ENCODE measurements at places on chromosomes 11 and 22.

DNA sequence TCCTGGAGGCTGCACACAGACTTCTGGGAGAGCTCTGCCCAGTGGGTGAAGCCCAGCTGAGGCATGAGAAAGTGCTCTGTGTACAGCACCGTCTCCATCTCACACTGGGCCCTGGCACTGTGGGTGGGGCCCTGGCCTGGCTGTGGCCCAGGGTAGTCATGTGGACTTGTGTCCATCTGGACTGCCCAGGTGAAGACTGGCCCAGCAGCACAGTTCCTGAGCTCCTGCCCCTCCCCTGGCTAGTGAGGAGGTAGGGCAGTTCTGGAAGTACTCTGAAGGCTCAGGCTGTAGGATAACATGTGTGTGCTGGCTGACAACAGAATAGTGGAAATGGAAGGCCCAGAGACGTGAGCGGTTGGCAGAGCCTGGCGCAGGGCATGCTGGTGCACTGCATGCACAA is 35.4 kb downstream of the RSPH14 start:
- DNase-seq, result no peak

DNA sequence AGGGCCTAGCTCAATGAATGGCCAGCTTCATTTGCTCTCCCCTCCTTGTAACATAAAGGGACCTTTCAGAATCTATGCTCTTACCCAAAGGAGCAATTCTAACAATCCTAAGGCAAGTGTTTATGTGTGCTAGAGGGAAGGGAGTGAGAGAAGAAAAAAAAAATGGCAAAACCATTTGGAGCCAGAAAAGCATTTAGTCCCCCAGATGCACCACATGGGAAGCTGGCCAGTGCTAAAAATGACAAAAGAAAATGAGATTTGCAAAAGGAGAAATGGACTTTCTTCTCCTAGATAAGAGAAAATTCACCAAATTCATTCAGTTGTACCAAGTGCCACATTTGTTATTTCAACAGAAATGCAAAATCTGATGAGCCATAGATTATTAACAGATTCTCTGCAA is 52.8 kb downstream of the SERGEF start:
- DNase-seq, result no peak

- no peak for DNase-seq
Observed at GRCh38 chr11:118397448-118397847, 4.0 kb upstream of the ATP5MG start.

GRCh38 chr11:61540528-61540927 is 32.0 kb downstream of the LRRC10B start:
- DNase-seq, result no peak

- DNase-seq, result peak; percentile 38
Observed at GRCh38 chr22:47032091-47032943, 269.9 kb downstream of the TBC1D22A start.

DNA sequence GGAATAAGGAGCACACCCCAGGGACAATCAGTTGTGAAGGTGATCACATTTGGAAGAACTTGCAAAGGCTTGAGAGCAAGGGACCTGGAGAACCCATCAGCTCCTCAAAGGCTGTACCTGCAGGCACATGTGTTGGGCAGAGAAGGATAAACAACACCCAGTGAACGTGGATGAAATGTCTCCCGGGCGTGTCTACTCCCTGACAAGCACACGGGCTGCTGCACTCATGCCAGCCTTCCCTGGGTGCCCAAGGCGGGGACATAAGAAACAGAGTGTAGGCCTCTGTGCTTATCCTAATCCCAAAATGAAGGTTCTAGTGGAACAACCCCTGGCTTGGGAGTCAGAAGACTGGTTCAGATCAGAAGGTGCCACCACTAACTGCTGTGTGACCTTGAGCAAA is 46.7 kb downstream of the DSCAML1 start:
- no peak for DNase-seq

GRCh38 chr11:78664636-78665035 is 90.0 kb upstream of the NARS2 start:
- DNase-seq, result no peak

DNA sequence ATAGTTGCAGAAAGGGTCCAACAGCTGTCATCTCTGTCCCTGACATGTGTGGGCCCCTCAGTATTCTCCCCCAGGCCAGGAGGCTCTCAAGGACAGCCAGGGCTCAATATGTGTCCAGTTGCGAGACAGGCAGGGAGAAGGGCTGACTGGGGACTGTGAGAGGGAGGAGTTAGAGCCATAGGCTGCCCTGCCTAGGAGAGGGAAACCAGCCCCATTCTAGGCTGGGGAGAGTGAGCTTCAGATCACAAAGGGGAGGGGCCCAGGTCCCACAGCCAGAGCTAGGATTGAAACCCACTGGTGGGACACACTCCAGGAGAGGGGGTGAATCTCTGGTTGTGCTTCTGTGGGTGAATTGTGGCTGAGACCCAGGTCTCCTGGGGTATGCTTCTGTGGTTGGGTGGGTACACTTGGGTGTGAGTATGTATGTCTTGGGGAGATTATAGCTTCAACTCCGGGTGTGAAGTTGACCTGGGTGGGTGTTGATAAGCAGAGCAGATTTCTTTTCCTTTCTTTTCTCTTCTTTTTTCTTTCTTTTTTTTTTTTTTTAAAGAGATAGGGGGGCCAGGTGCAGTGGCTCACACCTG is 2.1 kb upstream of the CARNS1 start:
- no peak for DNase-seq

GRCh38 chr11:11966826-11967668 is 41.4 kb downstream of the DKK3 start:
- DNase-seq, result peak; percentile 55

DNA sequence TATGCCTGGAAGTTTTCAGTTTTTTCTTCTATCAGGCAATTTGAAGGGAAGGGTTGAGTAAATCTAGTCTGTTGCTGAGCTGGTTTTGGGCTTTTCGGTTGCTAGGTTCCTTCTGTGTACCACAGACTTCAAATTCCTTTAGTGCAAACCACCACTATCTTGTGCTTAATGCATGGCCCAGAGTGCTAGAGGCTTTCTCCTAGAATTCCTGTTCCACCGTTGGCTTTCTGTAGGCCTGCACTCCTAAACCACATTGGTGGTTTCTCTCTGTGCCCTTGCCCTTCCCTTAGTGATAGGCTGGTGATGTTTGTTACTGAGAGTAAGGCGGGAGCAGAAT is 47.1 kb upstream of the CTSC start:
- no peak for DNase-seq

GRCh38 chr11:109730669-109731068 is 308.7 kb downstream of the C11orf87 start:
- no peak for DNase-seq

DNA sequence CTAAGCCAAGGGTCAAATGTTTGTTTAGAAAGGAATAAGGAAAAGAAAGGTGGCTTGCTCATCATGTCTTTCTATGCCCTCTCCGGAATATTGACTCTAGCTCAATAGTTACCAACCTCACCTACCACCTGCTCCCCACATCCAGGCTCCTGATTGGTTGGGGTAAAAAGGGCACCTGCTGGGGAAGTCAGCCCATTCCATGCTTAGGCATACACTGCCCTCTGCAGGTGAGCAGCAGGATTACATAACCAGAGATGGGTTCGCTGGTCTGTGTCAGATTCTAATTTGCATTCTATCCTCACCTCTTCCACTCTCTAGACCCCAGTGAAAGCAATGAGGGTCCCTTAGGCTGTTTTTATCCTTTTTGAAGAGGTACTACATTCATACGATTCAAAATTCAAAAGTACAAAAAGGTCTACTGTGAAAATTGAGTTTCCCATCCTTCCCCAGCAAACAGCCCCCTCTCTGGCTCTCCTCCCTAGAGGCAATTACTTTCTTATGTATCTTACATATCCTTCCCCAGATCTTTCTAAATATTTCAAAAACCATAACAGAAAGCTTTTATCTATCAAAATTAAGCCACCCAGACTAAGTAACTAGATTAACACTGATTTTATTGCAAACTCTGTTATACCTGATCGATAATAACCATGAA is 98.0 kb upstream of the ASPHD2 start:
- peak; percentile 55 for DNase-seq

DNA sequence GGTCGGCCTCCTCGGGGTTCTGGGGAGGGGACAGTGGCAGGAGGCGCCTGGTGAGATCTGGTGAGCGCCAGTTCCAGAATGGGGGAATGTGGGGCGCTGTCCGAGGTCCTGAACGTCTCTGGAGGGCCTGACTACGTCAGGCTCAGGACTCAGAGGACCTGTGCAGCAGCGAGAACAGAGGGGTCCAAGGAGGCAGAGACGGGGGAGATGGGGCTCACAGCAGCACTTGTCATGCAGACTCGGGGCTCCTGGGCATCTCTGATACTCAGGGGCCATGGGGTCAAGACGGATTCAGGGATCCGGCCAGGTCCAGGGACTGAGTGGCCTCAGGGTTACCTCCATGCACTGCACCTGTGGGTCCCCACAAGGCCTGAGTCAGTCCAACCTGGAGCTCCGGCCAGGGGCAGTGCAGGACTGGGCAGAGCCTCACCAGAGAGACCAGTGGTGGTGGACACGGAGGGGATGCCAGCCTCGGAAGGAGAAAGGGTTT is 92.2 kb downstream of the BRD1 start:
- peak; percentile 77 for DNase-seq

GRCh38 chr11:132114185-132114584 is 743.8 kb downstream of the NTM start:
- peak; percentile 58 for DNase-seq

GRCh38 chr11:117495357-117495756 is 167.7 kb downstream of the CEP164 start:
- DNase-seq, result no peak

GRCh38 chr22:44793506-44794172 is 41.3 kb downstream of the ARHGAP8 start:
- no peak for DNase-seq

DNA sequence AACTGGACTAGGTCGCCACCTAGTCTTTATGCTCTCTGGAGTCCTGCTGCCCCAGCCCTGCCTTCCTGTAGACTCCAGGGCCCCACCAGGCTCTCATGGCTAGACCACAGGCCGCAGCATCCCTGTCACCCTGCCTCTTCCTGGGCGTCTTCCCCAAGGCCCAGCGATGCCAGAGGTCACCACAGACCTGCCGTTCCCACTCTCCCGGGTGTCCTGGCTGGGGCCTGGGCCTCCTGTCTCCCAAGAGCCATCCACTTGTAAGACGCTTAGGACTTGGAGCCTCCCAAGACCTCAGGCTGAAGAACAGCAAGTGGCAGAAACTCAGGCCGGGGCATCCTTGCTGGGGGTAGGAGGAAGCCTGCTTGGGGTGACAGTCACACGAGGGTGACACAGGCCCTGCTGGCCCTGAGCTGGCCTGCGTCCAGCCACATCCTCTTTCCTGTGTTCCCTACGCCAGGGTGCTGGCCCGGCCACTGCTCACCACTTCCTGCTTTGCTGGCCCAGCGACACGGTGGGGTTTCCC is 2.0 kb upstream of the TCIRG1 start:
- DNase-seq, result no peak

DNA sequence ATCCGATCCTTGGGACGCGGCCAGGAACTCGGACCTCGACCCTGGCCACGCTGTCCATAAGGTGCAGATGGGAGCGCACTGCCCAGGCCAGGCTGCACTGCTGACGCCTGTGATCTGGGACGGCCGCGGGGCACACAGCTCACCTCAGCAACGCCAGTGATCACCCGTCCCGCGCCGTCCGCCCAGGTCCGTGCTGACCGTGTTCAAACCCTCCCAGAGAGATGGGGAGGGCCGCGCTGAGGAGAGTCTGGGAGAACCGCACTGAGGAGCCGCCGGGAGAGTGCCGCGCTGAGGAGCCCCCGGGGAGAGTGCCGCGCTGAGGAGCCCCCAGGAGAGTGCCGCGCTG is 636 bp downstream of the KCNQ1OT1 start:
- DNase-seq, result no peak

DNA sequence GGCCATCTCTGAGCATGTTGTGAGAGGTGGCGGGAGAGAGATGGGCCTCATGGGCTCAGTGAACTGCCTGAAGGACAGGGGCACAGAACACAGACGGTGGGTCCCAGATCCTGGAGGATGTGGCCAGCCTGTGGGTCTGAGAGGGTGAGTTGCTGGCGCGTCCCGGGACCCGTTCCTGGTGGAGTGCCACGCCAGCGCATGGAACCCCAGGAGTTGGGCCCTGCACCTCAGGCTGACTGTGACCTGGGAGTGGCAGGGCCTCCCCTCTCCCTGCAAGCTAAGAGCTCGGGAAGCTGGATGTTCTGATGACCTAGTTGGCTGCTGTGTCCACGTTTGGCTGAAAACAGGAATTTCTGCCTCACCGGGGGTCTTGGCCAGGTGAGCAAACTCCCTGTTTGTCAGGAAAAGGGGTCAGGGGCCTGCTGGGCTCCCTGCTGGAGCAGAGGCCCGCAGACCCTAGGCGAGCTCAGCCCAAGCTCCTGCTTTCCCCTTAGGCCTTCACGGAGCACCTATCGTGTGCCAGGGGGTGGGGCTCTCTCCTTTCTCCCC is 15.0 kb downstream of the LRRC32 start:
- DNase-seq, result peak; percentile 24

- no peak for DNase-seq
Observed at GRCh38 chr11:118916842-118917388, 8.8 kb downstream of the BCL9L start.

- no peak for DNase-seq
Observed at GRCh38 chr11:80613655-80614054, 1172.8 kb upstream of the TENM4 start.

- peak; percentile 69 for DNase-seq
Observed at GRCh38 chr11:110710628-110711381, 1.4 kb downstream of the ARHGAP20 start.

GRCh38 chr11:1592628-1593027 is 5.5 kb downstream of the KRTAP5-2 start:
- no peak for DNase-seq

DNA sequence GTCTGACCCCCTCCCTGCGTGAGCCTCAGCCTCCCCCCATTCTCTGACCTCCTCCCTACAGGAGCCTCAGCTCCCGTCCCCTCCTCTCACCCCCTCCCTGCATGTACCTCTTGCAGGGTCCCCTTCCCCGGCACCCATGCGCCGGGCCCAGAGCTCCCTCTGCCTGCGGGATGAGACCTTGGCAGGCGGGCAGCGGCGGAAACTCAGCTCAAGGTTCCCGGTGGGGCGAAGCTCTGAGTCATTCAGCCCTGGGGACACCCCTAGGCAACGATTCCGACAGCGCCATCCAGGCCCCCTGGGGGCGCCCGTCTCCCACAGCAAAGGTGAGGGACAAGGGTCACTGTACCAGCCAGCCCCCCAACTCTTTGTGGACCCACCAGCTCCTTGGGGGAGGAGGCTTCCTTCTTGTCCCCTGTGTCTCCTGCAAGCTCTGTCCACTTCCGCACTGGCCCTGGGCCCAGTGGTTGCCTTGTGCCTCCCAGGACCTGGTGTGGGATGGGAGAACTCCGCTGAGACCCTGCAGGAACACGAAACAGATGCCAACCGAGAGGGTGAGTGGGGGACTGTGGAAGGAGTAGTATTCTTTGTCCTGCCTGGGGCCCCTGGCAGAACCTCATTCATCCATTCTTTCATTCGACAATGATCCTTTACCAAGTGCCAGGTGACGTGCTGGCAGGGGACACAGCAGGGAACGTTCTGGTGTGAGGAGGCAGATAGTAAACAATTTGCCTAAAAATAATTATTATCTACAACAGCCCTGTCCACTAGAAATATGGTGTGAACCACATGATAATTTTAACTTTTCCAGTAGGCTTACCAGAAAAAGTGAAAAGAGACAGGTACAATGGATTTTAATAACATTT is 3.7 kb upstream of the RPS6KA4 start:
- peak; percentile 92 for DNase-seq

- DNase-seq, result peak; percentile 58
Observed at GRCh38 chr22:23207729-23208393, 27.6 kb downstream of the BCR start.

GRCh38 chr11:120810251-120810650 is 213.7 kb upstream of the TBCEL start:
- DNase-seq, result no peak

Measured in kidney (tissue), 22 donors.